Activated CD4-positive, alpha-beta T cell treated with anti-CD3 and anti-CD28 coated beads for 1 hour (primary cell): ENCODE measurements at places on chromosomes 11 and 22.
A peak's percentile ranks its signal among the peaks of the same experiment; 100 is the strongest.

- DNase-seq, result no peak
These were observed 7.5 kb downstream of the KREMEN1 start for GRCh38 chr22:29080106-29080975.

DNA sequence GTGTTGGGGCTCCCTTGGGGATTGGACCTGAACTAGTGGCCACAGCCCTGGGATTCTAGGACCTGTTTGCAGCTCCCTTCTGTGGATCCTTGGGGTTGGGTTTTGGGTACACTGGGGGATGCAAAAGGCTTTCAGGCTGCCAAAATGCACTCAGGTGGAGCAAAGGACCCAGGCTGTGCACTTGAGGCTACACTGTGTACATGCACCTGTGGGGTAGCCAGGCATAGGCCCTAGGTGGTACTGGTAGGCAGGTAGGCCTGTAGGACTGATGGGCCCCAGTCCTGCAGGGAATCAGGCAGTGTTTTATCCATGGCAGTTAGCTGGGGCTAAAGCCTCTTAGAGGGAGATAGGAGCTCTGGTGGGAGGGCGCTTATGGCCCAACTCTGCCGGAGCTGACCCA lies 542.3 kb downstream of the LUZP2 start:
- no peak for DNase-seq

DNA sequence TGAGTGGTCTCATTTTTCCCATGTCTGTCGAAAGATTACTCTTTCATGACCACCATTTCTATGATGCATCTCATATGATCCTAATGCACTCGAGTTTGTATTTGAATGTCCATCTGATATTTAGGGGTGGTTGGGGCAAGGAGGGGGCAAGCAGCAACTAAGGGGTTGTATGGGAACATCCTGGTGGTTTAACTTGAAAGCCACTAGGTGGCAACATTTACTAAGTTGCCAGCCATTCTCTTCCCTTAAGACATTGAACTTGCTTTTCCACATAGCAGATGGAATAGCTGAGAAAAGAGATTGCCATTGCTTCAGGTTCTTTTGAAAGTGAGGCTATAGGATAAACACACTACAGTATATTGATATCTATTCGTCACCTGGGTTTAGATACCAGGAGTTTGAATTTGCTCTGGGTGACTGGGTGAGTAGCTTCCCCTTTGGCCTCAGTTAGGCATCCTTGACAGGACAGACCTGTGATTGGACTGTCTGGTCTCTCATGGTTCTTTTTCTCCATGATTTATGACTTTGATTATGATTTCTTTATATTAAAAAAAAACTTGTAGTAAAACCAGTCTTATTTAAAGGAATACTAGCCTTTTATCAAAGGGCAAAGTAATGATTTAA lies 32.4 kb downstream of the NF2 start:
- no peak for DNase-seq

- peak; percentile 83 for DNase-seq
These were observed 26.4 kb downstream of the KCTD17 start for GRCh38 chr22:37077802-37078448.

- no peak for DNase-seq
These were observed 5.2 kb upstream of the MAP6 start for GRCh38 chr11:75673977-75674582.

DNA sequence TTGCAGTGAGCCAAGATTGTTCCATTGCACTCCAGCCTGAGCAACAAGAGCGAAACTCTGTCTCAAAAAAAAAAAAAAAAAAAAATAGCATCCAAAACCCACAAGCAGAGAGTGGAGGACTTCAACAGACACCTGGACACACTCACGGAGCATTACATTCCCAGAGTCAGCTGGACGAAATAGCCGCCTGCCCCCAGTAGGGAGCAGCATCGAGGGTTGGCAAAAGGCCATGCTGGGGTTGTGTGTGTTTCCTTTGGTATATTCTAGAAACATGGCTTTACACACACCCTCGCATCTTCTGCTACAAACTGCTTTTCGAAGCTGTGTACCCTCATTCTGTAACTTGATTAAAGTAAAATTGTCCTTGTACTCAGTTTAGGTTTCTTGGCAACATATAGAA lies 5.3 kb downstream of the ADA2 start:
- peak; percentile 32 for DNase-seq

DNA sequence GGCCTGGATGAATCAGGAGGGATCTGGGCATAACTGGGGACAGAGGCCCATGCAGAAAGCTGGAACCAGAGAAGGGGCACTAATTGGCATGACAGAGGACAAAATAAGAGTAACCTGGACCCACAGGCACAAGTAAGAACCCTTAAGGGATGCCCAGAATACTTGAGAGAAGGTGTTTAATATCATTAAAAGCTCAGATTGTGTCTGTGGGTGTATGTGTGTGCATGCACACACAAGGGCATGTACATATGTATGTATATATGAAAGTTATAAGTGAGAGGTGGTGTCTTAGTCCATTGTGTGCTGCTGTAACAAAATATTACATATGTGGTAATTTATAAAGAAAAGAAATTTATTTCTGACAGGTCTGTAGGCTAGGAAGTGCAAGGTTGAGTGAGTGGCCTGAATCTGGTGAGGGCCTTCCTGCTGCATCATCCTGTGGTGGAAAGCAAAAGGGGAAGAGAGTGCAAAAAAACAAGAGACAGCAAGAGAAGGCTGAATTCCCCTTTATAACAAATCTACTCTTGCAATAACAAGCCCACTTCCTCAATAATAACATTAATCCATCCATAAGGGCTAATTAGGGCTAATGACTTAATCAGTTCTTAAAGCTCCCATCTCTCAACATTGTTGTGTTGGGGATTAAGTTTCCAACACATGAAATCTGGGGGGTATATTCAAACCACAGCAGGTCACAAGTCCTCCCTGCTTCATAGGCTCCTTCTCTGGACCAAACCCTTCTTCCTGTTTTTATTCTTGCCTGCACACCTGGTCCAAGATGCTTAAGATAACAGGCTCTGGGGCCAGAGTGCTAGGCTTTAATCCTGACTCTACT lies 68.3 kb upstream of the POU2AF2 start:
- DNase-seq, result no peak

DNA sequence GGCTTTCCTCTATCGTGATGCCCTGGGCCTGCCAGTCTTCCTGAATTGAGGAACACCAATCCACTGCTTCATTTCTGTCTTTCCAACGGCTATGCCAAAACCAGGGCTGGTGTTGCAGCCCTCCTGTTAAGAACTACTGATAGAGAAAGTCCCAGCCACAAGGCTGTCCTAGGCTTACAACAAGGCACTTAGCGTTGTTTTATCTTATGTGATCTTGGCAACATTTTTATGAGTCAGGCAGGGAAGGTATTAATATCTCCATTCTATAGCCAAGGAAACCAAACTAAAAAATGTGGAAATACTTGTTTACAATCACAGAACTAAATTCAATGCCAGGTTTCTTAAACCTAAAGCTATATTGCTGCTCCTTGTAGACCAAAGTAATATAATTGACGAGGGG lies 89.9 kb upstream of the AMOTL1 start:
- DNase-seq, result no peak

- no peak for DNase-seq
These were observed 1.0 kb downstream of the RASSF10 start for GRCh38 chr11:13009921-13010748.

- DNase-seq, result no peak
These were observed 755 bp downstream of the NRIP3 start for GRCh38 chr11:9002920-9003572.

- no peak for DNase-seq
These were observed 102.7 kb downstream of the COMMD9 start for GRCh38 chr11:36186340-36187175.

GRCh38 chr11:119169282-119169719 lies 776 bp downstream of the NLRX1 start:
- no peak for DNase-seq

DNA sequence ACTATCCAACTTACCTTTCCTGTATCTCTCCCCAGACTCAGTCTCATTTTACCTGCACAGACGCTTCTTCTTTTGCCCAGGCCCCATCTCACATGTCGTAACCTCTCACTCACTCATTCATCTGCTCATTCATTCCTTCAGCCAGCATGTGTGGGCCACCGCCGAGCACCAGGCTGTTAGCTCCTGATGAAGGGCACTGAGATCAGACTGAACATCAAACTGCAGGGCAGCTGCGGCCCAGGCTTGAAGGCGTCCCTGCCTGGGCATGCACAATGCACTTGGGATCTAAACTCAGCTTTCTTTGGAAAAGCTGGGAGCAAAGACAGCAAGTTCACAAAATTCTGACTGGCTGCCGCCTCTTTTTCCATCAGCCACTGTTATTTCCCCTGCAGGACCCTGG lies 1456.3 kb downstream of the BRD1 start:
- DNase-seq, result no peak

DNA sequence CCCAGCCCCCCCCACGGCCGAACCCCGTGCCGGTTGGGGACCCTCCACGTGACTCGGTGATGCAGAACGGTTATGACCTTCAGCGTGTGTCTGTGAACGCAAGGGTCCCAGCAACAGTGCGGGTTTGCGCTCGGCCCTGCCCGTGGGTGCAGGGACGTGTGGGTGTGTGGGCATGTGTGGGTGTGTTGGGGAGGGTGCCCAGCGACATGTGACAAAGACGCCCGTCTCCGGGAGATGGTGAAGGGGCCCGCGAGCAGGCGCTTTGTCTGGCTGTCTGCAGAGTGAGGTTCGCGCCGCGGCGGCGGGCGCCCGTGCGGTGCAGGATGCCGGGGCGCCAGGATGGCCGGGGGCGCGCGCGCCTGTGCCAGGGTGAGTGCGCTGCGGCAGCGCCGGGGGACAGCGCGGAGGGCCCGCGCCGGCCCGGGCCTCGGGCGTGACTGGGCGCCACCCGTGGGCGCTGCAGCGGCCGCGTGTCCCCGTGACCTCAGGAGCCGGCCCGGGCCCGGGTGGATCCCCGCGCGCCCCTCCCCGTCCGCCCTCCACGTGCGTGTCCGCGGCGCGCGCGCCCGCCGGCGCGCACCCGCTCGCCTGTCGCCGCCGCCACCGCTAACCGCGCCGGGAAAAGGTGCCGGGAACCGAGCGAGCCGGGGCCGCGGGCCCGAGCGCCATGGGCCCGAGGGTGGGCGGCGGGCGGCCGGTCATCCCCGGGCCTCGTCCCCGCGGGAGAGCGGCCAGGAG lies at the start of gene LRFN4:
Gene LRFN4 (plus strand): TSS at position 569 of the 738 bp plus-strand sequence. CDS start 681 bp downstream, outside the sequence.
- DNase-seq, result peak; percentile 55

- no peak for DNase-seq
These were observed 46.7 kb downstream of the RBFOX2 start for GRCh38 chr22:35981900-35982299.

DNA sequence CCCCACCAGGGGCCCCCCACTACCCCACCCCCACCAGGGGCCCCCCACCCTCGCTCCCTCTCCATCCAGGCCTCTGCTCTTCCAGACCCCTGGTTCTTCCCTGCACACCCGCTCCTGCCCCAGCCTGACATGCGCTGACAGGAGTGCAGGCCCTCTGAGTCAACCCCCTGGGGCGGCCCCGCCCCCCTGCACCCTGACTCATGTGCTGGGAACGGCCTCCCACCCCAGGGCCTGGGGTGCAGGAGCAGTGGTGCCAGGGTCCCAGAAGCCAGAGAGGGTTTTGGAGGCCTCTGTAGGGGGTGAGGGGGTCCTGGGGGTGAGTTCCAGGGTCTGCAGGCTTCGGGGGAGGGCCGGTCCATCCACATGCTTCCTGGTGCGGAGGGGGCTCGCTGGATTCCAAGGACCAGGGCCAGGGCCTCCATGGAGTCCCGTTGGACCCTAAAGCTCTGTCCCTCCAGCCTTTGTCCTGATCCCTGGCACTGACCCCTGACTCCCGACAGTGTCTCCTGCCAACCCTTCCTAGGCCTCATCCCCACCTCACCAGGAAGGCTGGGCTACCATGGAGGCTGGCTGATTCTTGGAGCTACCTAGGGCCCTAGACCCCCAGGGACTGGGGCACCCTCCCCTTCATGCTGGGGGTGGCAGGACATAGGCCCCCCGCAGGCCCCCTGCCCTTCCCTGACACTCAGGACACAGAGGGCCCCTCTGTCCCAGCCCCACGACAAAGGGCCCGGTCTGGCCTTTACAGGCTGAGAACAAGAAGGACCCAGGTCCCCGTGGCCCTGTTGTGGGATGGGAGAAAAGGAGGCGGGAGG lies 583 bp upstream of the PKP3 start:
- no peak for DNase-seq

- no peak for DNase-seq
These were observed 24.0 kb upstream of the P2RY2 start for GRCh38 chr11:73194034-73194507.

DNA sequence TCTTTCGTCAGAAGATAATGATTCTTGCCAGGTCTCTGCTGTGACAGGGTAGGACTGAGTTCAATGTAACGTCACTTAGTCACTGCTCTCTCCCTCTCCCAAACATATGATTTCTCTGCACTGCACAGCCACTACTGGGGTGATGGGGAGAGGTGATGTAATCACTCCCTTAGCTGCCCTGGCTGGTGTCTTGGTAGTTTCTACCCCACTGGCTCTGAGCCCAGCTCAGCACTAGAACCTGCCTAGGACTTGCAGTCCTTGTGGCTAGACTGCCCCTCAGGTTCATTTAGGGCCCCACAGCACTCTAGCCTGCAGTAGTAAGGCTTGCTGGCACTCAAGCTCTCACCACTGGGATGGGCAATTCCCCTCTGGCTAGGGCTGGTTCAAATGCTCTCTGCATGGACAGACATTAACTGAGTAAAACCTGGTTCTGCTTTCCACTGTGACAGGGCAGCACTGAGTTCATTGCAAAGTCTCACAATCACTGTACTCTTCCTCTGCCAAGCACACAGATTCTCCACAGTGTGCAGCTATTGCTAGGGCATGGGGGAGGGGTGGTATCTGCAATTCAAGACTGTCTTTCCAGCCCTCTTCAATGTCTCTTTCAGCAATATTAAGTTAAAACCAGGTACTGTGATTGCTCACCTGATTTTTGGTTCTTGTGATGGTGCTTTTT lies 571.4 kb upstream of the FAT3 start:
- DNase-seq, result no peak

GRCh38 chr11:128463371-128463829 lies 124.0 kb downstream of the ETS1 start:
- no peak for DNase-seq

DNA sequence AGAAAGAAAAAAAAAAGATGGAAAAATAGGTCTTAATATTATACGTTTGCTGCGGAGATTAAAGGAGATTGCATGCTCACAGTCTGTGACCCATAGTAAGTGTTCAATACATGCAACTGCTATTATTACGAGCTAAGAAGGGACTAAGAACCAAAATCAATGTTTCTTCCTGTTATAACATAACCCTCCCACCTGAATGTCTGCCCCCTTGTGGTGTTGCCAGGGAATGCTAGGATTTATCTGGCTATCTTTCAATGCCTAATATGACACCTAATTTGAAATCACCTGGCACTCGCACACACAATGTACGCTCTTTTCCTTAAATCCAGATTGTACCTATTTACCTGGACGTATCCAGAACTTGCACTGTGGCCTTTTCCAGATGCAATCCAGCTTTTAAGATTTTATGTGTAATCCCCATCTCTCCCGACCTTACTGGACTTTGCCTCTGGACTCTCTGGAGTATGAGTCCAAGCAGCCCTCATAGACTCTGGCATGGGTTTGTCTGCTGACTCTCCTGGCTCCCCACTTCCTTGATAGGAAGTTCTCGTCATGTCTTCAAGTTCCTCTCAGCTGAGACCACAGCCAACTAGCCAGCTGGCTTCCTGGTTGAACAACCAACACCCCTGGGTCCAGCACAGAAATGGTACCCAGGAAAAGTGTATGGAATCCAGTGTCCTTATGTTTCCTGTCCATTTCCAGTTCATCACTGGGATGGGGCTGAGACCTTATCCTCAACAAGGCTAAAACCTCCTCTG lies 151.5 kb downstream of the CCDC34 start:
- no peak for DNase-seq

GRCh38 chr11:36317992-36318391 lies 21.9 kb downstream of the PRR5L start:
- no peak for DNase-seq

GRCh38 chr11:59302991-59303390 lies 55.7 kb upstream of the OR5AN1 start:
- DNase-seq, result no peak

- DNase-seq, result no peak
These were observed 789.4 kb upstream of the KIRREL3 start for GRCh38 chr11:127789927-127790326.
